NCI-H69 (cell line): ENCODE measurements at places on chromosomes 7 and 10.

GRCh38 chr10:7410862-7411670, at the start of gene SFMBT2:
Gene SFMBT2 (minus strand): TSS chr10:7411034. CDS start chr10:7381898, 29,136 bp downstream.
- peak; percentile 3 for DNase-seq

GRCh38 chr7:38274486-38274885, 1.1 kb upstream of the TARP start:
- no peak for DNase-seq

DNA sequence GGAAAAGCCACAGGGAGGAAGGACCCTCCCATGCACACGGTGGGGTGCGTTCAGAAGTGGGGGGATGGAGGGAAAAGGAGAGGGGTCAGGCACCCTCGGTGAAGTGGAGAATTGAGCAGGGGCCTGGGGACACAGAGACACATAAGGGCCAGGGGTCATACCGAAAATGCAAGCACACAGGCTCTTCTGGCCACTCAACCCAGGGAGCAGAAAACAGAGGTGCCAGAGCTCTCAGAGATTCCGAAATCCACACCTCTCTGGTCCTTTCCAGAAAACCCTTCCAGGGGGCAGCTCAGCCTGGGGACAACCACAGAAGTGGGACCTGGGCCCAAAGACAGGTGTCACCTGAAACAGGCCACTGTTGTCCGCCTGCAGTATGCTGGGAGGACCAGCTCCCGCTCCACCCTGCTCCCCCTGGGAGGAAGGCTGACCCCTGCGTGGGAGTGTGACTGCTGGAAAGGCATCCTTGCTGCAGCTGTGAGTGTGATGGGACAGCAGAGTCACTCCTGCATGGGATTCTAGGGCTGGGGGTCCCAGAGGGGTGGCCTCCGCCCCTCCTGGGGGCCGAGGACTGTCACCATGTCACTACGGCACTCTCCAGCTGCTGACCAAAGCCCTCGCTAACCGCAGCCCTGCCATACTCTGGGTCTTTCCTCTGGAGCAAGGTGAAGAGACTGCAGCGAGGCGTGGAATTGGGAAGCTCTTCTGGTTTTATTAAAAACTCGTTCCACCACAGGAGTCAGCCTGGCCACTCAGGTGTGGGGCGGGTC, 63.1 kb downstream of the TMEM209 start:
- no peak for DNase-seq

DNA sequence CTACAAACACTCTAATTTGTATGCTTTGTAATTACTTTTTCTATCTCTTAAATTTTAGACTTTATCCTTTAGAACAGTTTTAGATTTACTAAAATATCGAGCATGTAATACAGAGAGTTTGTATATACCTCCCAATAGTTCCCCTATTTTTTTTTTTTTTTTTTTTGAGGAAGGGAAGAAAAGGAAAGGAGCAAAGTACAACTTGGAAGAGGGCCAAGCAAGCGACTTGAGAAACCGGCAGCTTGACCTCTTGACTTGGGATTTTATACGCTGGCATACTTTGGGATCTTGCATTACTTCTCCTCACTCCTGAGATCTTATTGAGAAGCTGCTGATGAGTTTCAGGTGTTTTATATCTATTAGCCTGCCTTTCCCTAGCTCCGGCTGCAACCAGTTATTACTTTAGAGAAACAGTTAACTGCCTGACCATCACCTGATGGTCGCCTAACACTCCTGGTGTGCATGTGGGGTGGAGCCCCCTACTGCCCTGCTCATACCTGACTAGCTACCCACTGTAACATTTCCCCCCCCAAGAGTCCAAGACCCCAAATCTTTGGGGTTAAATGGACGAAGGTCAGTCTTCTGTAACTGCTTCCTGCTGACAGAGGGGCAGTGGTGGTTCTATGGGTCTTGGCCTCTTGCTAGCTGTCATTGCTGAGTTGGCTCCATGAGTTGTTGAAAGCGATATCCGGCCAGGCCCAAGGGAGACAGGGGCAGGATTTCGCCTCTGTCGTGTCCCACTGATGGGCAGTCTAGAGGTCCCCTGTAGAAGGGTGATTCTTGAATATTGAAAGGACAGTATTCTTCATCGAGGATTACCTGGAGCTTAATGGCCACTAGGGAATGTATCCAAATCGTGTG, 28.5 kb downstream of the MKLN1 start:
- no peak for DNase-seq

DNA sequence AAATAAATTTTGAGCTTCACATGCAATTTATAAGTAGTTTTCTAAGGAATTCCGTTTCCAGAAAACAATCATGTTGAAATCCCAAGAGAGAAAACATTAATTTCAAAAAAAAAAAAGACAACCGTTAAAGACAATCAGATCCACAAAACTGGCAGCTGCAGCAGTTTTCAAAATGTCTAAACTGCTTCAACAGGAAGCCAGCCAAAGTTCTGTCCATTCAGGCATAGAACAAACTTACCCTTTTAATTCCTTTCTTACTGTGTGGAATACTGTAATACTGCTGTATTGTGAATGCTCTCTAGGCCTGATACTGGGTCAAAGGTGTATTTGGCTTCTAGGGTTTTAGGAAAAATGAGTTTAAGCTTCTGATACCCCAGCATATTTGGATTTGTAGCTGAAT, 31.6 kb downstream of the HOXA1 start:
- DNase-seq = peak; percentile 57
